WTC11 (cell line): ENCODE measurements at places on chromosomes 16 and 17. TPM values are rescaled to one million over a fixed set of nuclear protein-coding genes. Genes with fewer than 3 reads are reported as not detected.

GRCh38 chr17:72030067-72030899 is 90.5 kb upstream of the SOX9 start:
- peak overlapping the region; percentile 79 for H3K27ac ChIP-seq
- H3K4me1 ChIP-seq, result peaks cover 57% of the 10 kb centered on the region
- peak; percentile 82 for DNase-seq
- peaks cover 9% of the 10 kb centered on the region; the same call in 1 of the 2 replicates for H3K27me3 ChIP-seq

- peak overlapping the region; percentile 64 for H3K4me3 ChIP-seq
- H3K27me3 ChIP-seq, result peaks cover 66% of the 10 kb centered on the region
- peak; percentile 72 for DNase-seq
- H3K4me1 ChIP-seq, result peaks cover 24% of the 10 kb centered on the region
- H3K27ac ChIP-seq, result no peak overlapping the region
- H3K36me3 ChIP-seq, result no peaks in the 10 kb centered on the region
Measured at GRCh38 chr17:48457080-48457836, 27.2 kb upstream of the SKAP1 start.

DNA sequence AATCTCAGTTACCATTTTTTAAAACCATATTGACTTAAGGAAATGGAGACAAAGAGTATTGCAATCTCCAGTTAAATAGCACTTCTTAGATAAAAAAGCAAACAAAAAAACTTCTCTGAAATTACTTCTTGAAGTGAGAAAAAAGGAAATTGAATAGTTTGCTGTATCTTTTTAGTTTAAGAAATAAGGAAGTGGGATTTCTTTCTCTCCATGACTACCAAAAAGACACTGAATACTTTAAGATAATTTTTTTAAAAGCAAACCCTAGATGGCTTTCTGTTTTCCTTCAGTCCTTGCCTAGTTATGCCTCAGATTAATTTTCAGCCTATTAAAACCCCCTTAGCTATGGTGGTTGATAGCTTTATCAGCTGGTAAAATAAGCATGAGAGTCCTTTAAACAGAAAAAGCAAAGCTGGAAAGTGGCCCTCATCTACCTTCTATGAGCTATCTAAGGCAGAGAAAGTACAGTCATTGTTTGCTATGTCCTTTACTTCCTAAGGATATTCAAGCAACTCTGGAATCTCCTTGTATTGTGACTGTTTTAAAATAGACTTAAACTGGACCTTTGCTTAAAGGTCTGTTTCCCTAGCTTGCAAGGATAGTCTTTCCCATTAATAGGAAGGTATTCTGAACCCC is 28.6 kb downstream of the TPPP3 start:
- H3K36me3 ChIP-seq, result no peaks in the 10 kb centered on the region
- H3K27me3 ChIP-seq, result peaks cover 25% of the 10 kb centered on the region
- no peak overlapping the region for H3K27ac ChIP-seq
- DNase-seq, result no peak
- no peaks in the 10 kb centered on the region for H3K4me1 ChIP-seq

- no peaks in the 10 kb centered on the region for H3K36me3 ChIP-seq
- DNase-seq, result no peak
- peaks cover 80% of the 10 kb centered on the region for H3K27me3 ChIP-seq
Measured at GRCh38 chr16:1858189-1858865, 13.6 kb downstream of the MEIOB start.

DNA sequence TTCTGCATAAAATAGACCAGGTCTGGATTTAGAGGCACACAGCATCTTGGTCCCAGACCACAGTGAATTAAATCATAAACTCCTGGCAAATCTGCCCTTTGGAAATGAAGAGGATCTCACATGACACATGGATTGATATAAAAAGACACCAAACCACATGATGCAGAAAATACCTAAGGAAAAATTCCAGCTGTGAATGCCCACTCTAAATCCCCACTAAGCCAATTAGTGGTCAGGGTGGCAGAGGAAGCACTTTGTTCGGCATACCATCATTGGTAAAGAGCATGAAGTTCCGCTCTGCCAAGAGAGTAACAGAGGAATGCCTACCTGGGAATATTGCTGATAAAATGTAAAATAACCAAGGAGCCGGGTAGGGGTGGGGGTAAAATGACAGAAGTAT is 32.4 kb upstream of the NOL11 start:
- no peaks in the 10 kb centered on the region for H3K27me3 ChIP-seq
- H3K4me1 ChIP-seq, result peaks cover 18% of the 10 kb centered on the region
- H3K27ac ChIP-seq, result no peak overlapping the region
- H3K36me3 ChIP-seq, result peaks cover 3% of the 10 kb centered on the region; the same call in 1 of the 2 replicates

The CDH13 gene
- 0.48 to 0.81 TPM (median 0.62 TPM) in 3 replicates for total RNA-seq

The ALDH3A1 gene
- total RNA-seq, result 0.35 to 1.1 TPM (median 0.53 TPM) in 3 replicates

The CCL17 gene
- total RNA-seq, result not detected in 3 replicates
